ENCODE measurements at places on chromosomes 1 and 21.
A peak's percentile ranks its signal among the peaks of the same experiment; 100 is the strongest.

DNA sequence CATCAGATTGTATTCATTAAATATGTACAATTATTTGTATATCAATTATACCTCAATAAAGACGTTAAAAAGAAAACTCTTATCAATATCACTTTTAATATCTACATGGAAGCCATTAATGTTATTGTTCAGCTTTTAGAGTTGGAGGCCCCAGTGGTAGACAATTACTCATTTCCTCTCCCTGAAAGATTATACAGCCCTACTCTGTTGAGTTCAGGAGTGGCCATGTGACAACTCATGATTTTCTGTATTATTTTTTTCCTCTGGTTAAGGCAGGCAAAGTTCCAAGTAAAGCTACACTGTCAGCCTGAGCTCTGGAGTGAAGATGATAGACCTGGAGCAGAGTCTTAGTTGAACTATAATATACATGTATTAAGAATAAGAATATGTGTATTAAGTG, 247.9 kb upstream of the B3GALT2 start:
- DNase-seq, result no peak

GRCh38 chr1:220498188-220498587, 29.7 kb upstream of the MARK1 start:
- no peak for DNase-seq

GRCh38 chr1:64474665-64475439, 4.9 kb downstream of the CACHD1 start:
- DNase-seq, result peak; percentile 45

GRCh38 chr1:30085811-30086770, 637.3 kb downstream of the MATN1 start:
- DNase-seq, result peak; percentile 55

DNA sequence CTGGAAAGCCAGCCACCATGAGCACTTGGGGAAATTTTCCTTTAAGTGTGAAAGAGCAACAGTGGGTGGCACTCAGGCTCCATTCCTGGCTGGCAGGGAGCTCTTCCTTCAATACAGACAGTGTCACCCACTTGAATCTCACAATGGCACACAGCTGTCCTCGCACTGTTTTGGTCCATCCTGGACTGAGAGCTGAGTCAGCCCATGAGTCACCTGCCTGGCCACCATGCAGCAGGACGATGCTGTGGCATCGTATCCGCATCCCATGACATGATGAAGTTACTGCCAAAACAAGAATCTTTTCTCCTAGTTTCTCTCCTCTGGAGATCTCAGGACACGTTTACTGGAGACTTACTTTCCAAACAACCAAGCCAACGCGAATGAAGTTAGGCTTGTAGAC, 6.0 kb downstream of the TMPRSS2 start:
- DNase-seq, result no peak

DNA sequence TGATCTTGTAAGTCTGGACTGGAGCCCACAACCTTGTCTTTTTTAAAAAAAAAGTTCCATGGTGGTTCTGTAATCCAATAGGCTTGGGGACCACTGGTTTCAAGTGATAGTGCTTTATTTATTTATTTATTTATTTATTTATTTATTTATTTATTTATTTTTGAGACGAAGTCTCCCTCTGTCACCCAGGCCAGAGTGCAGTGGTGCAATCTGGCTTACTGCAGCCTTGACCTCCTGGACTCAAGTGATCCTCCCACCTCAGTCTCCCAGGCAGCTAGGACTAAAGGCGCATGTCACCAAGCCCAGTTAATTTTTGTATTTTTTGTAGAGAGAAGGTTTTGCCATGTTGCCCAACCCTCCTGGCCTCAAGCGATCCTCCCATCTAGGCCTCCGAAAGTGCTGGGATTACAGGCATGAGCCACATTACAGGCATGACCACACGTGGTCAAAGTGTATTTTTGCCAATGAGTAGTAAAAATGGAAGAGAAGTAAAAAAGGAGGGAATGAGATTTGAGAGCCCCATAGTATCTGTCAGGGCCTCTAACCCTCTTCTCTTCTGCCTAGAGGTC, 44.8 kb upstream of the ARHGAP29 start:
- no peak for DNase-seq

DNA sequence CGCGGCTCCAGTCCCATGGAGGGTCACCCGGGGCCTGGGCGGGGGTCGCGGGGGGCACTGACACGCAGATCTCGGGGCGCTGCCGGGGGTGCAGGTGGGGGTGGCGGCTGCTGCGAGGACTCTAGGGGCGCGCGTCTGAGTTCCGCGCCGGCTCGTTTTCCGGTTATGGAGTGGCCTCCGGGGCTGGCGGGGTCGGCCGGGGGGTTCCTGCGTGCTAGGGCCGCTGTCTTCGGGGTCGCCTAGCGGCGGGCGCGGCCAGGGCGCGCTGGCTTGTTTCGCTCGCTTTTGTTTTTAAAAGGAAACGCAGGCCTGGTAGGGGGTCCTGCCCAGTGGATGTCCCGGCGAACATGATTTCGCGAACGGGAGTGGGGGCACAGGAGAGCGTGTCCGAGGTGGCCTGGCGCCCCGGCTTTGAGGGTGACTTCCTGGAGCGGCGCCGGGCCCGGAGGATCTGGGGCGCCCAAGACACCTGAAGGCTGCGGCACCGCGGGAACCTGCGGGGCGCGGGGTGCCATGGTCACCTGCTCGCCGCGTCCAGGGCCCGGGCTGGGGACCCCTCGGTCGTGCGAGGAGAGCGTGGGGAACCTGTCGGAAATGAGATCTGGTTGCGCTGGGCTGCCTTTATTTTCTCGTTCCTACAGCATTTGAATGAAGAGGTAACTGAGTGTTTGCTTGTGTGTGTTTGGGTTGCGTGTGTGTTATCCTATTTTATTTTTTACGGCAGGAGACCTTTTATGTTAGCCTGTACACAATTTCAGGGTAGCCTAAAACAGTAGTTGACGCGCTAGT, 618 bp downstream of the ETS2 start:
- peak; percentile 50 for DNase-seq

Data from psoas muscle (tissue), 8 donors.